ENCODE measurements at places on chromosomes 13 and 19.

DNA sequence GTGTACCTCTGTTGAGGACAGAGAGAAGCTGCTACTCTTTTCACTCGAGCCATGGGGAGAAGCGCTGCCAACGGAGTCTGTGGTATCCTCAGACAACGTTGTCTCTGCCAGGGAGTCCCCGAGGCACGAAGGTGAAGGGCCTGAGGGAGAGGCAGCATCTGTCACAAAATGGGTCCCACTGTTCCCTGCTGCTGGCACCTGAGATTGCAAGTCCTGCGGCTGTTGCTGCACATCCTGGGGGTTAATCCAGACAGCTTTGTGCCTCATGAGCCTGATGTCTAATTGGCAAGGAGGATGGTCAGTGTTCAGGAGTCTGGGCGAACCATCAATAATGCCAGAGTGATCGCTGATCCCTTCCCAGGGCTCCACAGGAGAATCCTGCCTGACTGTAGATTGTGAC lies 15.0 kb downstream of the RUBCNL start:
- DNase-seq: no peak

GRCh38 chr19:38917921-38918491 lies 6.0 kb upstream of the CCER2 start:
- DNase-seq: no peak

GRCh38 chr13:106858903-106859532 lies 291.1 kb upstream of the ARGLU1 start:
- DNase-seq: no peak

DNA sequence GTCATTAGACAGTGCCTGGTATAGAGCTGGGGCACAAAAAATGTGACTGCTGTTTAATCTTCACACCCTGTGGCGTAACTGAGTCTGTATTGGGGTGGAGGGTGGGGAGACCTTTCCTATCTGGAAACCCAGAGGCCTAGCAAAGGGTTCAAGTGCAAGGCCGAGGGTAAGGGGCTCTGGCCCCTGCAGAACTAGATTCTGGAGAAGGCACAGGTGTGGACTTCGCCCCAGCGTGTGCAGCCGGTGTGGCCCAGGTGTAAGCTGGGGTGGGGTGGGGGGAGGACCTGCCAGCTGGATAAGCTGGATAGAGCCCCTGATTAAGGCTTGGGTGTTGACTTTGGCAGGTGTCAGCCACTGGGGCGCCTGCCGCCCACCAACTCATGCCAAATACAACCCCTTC lies 1.3 kb downstream of the RAB3D start:
- DNase-seq: no peak

- DNase-seq: no peak
Observed at GRCh38 chr19:19468424-19469050, 46.8 kb downstream of the TSSK6 start.

- no peak for DNase-seq
Observed at GRCh38 chr19:14066134-14066533, 4.3 kb upstream of the PALM3 start.

GRCh38 chr19:8673276-8673891 lies 25.2 kb downstream of the ACTL9 start:
- DNase-seq: no peak

DNA sequence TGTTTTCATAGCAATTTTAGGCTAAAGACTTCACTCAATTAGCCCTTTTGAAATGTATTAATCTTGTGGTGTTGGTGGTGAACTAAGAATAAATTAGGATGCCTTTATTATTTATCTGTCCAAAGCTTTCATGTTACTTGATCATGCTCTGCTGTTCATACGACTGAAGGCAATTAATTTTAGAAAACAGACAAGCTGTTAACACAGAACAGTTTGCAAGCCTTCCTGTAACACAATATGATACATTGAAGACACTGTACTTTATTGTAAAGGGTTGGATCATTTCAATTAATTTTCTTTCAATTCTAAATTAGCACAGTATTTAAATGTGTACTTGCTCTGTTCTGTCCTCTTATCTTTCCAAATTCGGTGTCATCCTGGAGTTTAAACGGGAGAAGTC lies 794.3 kb upstream of the MIR17HG start:
- DNase-seq: no peak

GRCh38 chr19:47523473-47523872 lies 8.6 kb upstream of the NAPA start:
- no peak for DNase-seq

- DNase-seq: no peak
Observed at GRCh38 chr19:42250183-42250665, 4.7 kb downstream of the ERF start.

DNA sequence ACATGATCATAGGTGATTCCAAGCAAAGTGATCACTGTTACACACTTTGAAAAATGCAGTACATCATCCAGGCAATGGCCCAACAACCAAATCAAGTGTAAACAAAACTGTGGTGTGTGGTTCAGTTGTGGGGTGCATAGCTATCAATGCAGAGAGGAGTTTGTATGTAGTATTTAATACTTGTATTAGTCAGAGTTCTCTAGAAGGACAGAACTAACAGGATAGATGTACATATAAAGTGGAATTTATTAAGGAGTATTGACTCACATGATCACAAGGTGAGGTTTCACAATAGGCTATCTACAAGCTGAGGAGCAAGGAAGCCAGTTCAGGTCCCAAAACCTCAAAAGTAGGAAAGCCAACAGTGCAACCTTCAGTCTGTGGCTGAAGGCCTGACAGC lies 249.3 kb upstream of the HTR2A start:
- DNase-seq: no peak

DNA sequence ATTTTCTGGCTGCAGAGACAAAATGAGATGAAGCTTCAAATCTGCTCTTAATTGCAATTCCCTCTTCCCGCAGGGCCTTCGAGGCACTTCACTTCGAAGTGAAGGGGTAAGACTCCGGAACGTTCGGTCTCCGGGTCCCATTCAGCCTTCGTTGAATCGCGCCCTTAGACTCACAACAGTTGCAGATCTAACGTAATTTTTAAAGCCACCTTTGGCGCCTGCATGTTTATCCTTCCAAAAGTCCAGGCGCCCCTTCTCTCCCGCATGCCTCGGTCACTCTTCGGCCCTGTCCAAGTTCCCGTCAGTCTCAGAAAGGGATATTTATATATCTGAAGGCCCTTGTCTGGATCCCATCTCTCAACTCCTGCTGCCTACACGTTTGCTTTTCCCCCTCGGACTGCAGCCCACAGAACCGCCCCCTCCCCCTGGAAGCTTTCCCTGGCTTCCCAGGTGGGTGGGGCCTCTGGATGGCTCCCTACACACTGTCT lies 915 bp upstream of the KCTD12 start:
- no peak for DNase-seq

DNA sequence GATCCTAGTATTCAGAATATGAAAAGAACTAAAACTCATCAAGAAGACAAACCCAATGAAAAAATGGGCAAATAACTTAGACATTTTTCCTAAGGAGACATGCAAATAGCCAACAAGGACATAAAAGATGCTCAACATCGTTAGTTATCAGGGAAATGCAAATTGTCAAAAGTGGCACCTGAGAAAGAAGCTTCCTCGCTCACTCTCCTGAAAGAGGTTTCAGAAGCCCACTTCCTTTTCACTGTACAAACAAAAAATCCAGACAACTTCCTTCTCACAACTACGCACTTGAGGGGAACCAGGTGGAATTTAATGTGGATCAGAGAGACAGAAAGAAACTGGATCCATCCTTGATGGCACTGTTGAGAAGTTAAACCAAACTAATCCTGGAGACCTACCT lies 41.5 kb downstream of the KLF12 start:
- DNase-seq: no peak

- no peak for DNase-seq
Observed at GRCh38 chr13:36820222-36820621, 1.2 kb downstream of the RFXAP start.

Data from GOT3 (cell line).